Uterus (tissue), 4 donors: ENCODE measurements at places on chromosomes 1 and 21.

DNA sequence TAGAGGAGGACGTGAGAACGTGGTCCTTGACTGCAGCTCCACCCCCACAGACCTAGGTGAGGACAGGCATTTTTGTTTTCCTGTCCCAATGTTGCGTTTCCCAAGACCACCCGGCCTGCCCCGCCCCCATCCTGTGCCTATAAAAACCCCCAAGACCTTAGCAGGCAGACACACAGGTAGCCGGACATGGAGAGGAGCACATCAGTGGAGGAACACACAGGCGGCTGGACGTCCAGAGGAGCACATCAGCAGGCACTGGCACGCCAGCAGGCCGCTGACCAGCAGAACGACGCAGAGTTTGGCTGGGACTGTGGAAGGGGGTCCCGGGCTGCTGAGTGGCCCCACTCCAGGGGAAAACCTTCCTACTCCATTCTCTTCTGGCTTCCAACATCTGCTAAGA lies 12.7 kb upstream of the HMGCL start:
- no peak for DNase-seq

GRCh38 chr1:168613038-168613451 lies 36.6 kb downstream of the XCL1 start:
- DNase-seq, result peak; percentile 20

- DNase-seq, result no peak
These were observed 5.5 kb downstream of the KLHDC7A start for GRCh38 chr1:18486195-18486594.

DNA sequence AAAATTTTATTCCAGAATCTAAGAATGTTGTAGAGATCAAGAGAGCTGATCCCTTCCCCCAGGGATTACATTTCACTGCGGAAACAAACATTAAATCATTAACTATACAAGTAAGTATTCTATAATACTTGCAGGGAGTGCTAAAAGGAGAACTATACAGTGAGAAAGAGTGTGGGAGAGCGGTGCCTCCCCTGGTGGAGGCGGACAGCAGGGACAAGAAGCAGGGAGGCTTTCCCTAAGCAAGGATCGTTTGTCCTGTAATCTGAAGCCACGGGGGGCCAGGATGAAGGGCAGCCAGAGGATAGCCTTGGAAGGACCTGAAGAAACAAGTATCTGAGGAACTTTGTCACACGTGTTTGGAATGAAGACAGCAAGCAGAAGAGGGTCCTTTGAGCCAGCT lies 40.1 kb downstream of the SLC9C2 start:
- DNase-seq, result no peak

DNA sequence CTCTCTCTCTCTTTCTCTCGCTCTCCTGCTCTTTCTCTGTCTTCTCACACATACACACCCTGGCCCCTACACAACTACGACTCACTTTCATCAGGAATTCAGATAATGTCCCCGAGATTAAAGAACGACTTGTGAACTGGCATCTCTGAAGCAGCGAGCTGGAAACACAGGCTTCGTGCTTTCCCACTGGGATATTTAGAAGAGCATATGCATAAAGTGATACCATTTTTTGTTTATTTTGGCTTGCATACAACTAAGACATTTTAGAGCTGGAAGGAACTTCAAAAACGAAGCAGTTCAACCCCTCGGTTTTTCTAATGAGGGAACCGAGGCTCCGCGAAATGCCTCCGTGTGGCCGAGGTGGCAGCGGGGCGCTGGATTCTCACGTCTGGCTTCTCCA lies 88.6 kb downstream of the ZBTB18 start:
- DNase-seq, result no peak

DNA sequence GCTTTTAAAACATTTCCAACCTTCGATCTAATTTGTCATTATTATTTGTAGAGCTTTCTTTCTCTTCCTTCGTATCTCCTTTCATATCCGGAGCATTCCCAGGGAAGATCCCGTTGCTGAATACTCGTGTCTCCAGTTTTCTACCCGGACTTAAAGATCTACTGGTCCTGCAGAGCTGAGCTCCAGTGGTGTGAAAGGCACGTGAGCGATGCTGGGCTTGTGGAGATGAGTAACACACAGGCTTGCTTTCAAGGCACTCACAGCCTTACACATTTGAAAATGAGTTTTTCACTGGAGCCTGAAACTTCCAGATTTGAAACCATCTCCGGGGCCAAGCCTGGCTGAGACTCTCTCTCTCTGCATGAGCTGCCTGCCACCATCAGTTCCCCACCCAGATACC lies 428.3 kb downstream of the KIF26B start:
- DNase-seq, result no peak

DNA sequence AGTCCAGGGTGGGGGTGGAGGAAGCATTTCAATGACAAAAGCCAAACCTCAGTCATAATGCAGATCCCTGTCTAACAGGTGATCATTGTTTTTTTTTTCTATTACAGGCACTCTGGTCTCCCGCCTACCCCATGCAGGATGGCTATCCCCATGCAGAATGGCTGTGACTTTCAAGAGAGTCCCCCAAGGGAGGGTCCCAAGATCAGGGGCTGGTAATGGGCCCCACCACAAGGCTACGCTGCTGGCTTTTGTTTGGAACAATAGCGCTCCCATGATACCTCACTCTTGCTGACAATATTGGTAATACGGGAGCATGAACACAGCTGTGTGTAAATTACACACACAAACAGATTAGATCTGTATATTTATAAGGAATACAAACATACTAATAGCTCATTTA lies 119.4 kb downstream of the SLC45A1 start:
- DNase-seq, result no peak

DNA sequence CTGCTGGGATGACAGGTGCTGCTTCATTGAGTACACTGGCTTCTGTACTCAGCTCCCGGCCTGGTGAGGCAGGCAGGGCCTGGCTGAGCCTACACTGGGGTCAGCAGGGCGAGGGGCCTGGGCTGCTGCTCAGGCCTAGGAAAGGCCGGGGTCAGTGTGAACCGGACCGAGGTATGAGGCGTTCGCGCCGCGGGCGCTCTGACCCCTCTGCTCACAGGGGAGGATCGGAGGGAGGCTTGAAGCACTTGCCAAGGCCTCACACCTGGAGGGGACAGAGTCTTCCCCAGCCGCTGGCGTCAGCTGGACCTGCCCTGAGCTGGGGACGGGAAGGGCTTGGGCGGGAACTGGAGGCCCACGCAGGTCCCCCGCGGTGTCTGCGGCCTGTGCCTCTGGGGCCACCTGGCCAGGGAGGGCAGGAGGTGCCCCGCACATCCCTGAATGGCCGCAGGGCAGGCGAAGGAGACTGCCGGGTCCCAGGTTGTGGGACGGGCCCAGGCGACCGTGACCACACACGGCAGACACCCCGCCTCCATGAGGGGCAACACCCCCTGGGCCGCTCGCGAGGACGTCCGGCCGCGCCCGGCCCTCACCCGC lies 466 bp downstream of the PEX10 start:
- no peak for DNase-seq

DNA sequence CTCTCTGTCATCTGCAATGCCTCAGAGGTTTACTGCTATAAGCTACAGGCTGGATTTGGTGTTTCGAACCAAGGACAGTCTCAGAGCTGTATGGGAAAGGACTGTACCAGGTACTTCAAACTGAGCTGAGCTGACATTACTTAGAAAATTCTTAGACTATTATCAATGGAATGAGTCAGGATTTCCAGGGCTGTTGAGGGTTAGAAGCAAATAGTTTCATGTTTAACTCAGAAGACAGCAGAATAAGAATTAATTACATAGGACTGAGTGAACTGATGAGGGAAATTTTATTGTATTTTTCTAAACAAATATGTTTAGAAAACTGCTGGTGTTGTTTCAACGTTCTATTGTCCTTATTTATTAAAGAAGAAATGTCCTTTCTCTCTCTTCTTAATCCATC lies 74.3 kb upstream of the CAPZB start:
- no peak for DNase-seq

GRCh38 chr1:201334325-201335173 lies 42.9 kb downstream of the TNNT2 start:
- DNase-seq, result no peak

GRCh38 chr1:92480200-92480812 lies 6.4 kb downstream of the GFI1 start:
- DNase-seq, result no peak

- no peak for DNase-seq
These were observed 9.4 kb downstream of the KDM5B start for GRCh38 chr1:202798792-202799331.

DNA sequence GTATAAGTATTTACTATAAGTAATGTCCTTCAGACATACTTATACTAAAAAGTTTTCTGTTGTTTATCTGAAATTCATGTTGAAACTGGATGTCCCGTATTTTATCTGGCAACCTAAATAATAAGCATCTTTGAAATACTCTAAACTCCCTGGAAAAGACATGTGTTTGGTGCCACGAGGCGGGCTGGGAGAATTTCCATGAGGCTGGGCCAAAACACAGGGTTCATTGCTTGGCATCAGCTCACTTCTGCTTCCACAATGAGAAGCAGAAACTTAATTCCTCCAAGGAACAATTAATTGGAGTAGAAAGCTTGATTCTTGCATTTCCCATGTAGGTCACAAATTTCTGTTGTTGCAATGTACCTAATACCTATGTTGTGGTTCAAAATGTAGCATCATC lies 110.2 kb downstream of the PSMG1 start:
- DNase-seq, result no peak

- no peak for DNase-seq
These were observed 86.7 kb upstream of the POU3F1 start for GRCh38 chr1:38133304-38133703.

GRCh38 chr1:156601892-156602291 lies 613 bp upstream of the GPATCH4 start:
- no peak for DNase-seq

GRCh38 chr1:110150330-110151174 lies at the start of gene SLC6A17:
TSS of gene SLC6A17 (plus strand) at chr1:110150494. CDS start at chr1:110166930, 16,436 bp downstream.
- DNase-seq, result no peak
